Gastroesophageal sphincter (tissue), 4 donors: ENCODE measurements at places on chromosomes 6 and 20. TPM values are rescaled to one million over a fixed set of nuclear protein-coding genes. Genes with fewer than 3 reads are reported as not detected.

Gene NR2E1
- total RNA-seq: not detected

- ATAC-seq: no peak
These were observed 171.6 kb downstream of the THBS2 start for GRCh38 chr6:169082093-169082492.

DNA sequence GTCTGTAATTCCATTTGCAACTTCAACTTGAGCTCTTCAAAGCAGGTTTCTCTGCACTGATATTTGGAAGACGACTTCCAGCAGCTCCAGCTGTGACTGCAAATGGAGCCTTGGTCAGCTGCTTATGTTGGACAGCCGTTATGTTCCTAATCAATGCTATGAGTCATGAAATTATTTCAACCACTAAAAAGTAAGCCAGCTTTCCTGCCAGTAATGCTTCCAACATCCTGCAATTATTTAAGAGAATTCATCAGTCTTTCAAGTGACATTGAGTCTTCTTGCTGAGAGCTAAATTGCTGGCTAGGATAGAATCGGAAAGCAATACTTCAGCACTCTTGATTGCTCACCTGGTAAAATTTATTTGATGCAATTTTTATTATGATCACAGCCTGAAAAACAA lies 375.7 kb downstream of the MMUT start:
- ATAC-seq: no peak

- no peak for ATAC-seq
These were observed 52.5 kb downstream of the MKKS start for GRCh38 chr20:10381477-10381876.

GRCh38 chr6:122008101-122008999 lies 391.1 kb upstream of the HSF2 start:
- no peak for ATAC-seq
